Stimulated activated CD8-positive, alpha-beta memory T cell treated with anti-CD3 and anti-CD28 coated beads, Interleukin-4, amount 100 ng/mL, for 1 hour (primary cell): ENCODE measurements at places on chromosomes 12 and 14.
A peak's percentile ranks its signal among the peaks of the same experiment; 100 is the strongest.

- no peak for DNase-seq
Observed at GRCh38 chr14:64704143-64704742, at the start of gene PLEKHG3. PLEKHG3 (plus strand) TSS chr14:64704424; CDS start chr14:64727632, 23,208 bp downstream.

DNA sequence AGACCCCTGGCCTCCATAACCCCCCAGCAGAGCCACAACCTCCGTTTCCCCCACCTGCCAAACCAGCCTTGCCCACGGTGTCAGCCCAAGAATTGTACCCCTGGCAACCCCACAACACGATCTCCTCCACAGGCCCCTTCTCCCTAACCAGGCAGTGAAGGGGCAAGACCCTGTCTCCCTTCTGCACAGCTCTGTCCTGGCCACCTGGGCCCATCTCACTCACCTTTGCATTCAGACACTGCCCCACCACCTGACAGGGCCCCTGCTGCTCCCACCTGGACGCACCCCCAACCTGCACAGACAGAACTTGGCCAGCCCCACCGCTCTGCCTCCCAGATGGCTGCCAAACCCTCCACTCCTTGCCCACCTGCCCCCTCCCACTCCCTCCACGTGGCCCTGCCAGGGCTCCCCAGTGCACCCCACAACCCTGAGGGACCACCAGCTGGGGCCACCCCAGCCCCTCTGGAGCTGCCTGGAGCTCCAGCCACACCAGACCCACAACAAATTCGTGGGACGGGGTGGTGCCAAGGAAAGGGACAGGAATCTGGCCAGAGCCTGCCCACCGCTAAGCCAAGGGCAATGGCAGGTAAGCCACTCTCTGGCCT, 11.8 kb downstream of the AHNAK2 start:
- DNase-seq: no peak

DNA sequence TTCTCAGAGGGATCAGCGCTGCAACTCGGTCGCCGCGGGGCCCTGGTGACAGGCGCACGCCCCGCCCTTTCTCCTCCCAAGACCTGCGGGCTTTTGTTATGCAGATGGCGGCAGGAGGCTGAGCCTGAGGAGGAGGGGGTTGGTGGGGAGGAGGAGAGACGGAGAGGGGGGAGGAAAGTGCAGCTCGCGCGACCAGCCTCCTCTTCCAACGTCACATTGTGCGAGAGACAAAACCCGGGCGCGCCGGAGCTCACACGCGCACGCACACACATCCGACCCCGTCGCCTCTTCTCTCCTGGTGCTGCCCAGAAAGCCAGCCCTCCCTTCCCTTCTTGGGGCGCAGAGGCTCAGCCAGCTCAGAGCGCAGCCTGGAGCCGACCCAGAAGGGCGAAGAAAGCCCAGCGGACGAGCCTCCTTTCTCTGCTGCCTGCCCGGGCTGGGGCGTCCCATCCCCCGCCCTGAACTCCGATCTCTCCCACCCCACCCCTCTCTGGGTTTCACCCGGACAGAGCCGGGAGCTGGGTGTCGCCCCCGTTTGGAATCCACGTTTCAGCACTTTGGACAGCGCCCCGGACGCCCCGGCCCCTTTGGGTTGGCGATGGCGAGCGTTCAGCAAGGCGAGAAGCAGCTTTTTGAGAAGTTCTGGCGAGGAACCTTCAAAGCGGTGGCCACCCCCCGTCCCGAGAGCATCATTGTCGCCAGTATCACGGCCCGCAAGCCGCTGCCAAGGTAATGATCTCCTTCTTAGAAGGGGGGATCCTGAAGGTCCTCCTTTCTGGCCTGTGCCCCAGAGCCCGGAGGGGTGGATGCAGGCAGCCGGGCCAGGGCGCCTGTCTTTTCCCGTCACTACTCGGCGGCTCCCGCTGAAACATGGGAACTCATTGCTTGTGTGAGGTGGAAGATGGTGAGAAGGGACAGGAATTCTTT, at the start of gene SRRM4:
Gene SRRM4 (plus strand): TSS at position 257 of the 927 bp plus-strand sequence. CDS start 342 bp downstream, at position 599.
- DNase-seq: no peak

GRCh38 chr12:110543252-110543959, 39.7 kb downstream of the PPTC7 start:
- DNase-seq: no peak

DNA sequence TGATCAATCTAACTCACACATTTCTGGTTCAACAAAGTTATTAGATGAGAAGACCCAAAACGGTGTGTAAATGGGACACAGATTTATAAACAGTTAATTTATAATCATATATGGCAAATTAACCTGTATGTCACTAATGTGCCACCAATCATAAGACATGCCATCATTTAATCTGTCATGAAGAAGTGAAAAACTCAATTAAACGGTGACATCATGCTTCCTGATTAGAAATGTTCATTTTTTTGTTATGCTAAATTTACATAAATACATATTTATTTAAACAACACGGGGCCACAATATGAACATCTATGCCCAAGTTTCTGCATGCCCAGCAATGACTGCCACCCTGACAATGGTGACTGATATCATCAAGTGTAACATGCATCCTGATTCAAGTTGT, 164.1 kb upstream of the EEA1 start:
- DNase-seq: no peak

DNA sequence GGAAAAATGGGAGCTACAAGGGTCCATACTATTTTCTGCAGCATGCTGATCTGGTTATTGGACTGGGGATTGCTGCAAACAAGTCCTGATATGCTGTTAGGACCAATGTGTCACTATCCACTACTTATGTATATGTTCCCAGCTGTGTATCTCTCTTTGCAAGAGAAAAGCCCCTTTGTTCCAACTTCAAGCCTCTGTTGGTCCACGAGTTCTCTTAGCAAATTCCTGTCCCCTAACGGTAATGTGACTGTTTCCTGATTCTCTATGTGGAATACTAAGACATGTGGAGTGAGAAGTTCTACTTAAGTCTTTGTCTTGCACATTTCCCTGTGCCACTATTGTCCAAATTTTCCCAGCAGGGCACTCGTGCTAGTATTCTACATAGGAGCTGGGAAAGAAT, 557.7 kb downstream of the FSCB start:
- DNase-seq: no peak

DNA sequence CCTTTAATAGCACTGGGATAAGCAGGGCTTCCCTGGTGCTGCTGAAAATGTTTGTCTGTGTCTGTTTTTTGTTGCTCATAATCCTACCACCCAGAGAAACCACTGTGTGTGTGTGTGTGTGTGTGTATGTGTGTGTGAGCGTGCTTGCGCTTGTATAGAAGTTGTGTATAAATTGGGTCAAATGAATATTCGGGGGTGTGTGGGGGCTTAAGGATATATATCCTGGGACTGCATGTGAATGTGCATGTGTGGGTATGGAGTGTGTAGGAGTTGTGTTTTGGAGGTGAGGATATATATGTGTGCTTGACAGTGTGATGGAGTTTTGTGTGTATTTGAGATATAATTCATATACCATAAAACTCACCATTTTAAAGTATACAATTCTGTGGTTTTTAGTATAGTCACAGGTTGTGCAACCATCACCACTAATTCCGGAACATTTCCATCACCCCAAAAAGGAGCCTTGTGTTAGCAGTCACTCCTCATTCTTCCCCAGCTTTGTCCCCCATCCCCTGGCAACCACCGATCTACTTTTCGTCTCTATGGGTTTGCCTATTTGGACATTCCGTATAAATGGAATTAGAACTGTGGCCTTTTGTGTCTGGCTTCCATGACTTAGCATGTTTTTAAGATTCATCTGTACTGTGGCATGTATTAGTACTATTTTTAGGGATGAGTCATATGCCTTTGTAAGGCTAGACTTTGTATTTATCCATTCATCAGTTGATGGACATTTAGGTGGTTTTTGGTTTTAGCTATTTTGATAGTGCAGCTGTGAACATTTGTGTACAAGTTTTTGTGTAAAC, 25.6 kb downstream of the TCTN1 start:
- no peak for DNase-seq

GRCh38 chr12:116276652-116277466, 634 bp downstream of the MED13L start:
- DNase-seq: peak; percentile 41

DNA sequence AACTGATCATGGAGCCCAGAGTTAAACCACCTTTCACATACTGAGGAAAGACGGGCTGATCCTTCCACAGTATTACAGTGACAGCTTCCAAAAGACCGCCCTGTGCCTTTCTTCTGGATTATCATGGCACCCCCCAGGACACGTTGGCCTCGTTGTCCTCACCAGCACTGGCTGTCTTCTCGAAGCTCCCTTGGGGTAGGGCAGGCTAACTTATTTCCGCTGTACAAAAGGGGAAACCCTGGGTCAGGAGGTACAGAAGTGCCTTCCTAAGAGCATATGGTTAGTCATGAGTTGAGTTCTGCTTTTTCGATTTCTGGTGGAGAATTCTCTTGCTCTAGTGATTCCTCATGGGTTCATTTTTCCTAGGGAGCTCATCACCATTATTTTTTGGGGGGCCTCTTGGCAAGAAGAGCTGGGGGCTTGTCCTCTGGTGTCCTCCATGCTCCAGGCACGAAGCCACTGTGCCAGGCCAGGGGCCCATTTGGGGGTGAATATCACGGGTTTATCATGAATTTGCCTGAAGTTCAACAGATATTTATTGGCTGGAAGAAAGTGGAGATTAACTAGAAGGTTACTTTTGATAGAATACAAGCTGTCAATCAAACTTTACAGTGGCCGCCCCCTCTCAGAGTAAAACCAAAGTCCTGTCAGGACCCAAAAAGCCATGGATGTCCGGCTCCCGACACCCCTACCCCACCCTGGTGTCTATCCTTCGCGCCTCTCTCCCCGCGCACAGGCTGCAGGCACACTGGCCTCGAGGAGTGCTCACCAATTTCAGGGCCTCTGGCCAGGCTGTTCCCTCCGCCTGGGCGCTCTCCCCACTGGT, 8.8 kb upstream of the TRAF3 start:
- DNase-seq: no peak

- DNase-seq: no peak
Observed at GRCh38 chr14:46034305-46034704, 617.3 kb downstream of the RPL10L start.

- DNase-seq: no peak
Observed at GRCh38 chr14:37202812-37203211, 5.1 kb downstream of the MIPOL1 start.

DNA sequence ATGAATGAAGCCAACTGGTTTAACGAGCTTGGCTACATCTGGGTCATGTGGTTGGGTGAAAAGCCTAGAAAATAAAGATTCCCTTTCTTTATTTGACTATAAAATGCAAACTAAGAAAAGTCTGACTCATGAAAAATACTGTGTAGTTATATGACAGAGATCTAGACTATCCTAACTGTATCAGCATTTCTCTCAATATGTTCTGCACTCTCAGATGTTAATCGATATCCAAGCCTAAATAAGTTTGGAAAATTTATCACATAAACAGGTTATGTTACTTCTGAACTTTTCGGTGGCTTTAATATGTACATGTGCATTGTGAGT, 133.1 kb downstream of the DAAM1 start:
- DNase-seq: no peak

- no peak for DNase-seq
Observed at GRCh38 chr12:82527165-82527780, 159.4 kb upstream of the TMTC2 start.

GRCh38 chr12:42923156-42923555, 333.6 kb upstream of the PRICKLE1 start:
- no peak for DNase-seq

GRCh38 chr12:56877195-56878009, 56.8 kb downstream of the SDR9C7 start:
- DNase-seq: no peak

DNA sequence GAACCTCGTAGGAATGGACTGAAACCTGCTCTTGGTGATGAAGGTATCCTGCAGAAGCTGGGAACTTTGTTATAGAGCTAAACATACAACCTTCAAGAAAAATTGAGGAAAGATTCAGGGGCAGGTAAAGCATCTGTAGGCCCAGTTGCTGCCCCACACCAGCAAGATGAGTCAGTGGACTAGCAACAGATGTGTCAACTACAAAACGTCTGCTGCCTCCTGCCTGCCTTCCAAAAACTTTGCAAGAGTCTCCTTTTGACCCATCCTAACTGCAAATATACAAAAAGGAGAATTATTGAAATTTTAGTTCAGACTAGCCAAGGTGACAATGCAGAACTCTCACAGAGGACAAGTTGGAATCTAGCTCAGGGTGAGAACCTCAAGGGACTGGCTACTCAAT, 60.9 kb upstream of the TMTC1 start:
- DNase-seq: no peak

- no peak for DNase-seq
Observed at GRCh38 chr12:43277651-43278540, 274.1 kb downstream of the ADAMTS20 start.

DNA sequence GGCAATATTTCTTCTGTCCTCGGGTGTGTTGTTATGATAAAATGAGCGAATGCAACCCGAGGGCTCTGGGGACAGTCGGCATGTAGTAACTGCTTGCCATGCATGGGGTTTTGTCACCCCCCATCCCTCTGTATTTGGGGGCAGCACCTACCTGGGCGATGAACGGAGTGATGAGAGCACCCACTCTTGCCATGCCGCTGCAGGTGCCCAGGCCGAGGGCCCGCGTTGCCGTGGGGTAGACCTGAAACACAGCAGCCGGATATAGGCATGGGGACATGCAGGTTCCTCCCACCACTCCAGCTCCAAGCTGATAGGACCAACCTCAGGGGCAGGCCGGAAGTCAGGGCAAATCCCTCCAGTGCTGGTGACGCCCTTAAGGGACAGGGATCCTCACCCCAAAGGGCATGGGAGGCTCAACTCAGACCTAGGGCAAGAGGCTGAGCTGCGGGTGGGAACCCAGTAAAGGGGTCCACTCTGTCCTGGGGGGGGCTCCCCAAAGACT, 35.8 kb downstream of the DAO start:
- DNase-seq: no peak

GRCh38 chr12:2992724-2993123, 33.5 kb downstream of the TEAD4 start:
- DNase-seq: no peak

DNA sequence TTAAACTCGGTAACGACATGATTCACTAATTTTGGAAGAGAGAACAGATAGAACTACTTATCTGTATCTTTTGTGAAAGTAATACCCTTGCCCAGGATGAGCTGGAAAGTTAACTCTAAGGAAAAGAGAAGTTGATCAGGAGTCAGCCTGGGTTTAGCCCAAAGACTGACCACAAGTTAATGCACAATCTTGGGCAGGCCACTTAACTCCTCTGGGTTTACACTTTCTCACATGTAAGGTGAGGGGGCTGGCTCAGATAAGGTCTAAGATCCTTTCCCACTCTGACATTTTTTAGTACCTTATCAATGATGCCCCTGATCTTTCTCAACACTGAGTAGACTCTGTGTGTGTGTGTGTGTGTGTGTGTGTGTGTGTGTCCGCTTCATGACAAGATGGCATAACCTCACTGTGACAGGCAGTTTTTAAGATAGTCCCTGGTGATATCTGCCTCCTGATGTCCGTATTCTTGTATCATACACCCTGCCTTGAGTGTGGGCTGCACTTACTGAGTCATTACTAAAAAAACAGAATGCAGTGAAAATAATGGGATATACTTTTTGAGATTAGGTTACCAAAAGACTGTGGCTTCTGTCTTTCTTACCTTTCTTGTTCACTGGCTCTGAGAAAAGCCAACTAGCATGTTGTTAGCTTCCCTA, 56.2 kb upstream of the CCDC198 start:
- no peak for DNase-seq
